Activated CD4-positive, alpha-beta T cell treated with anti-CD3 and anti-CD28 coated beads for 36 hours (primary cell): ENCODE measurements at places on chromosomes 3 and 15.
A peak's percentile ranks its signal among the peaks of the same experiment; 100 is the strongest.

DNA sequence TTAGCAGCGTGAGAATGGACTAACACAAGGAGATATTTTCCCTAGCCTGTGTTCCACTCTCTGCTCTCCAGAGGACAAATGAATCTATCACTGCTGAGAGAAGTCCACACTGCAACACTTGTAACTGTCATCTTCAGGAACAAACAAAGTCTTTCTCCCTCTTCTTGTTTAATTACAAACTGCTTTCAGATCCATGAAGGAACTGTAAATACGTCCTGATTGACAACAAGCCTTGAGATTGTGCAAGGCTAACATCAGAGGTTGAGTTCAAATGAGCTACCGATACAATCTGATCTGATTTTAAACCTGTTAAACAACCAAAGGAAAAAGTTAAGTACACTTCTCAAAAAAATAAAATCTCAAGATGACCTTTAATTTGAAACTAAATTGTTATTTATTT, 638.8 kb upstream of the ADAMTS9 start:
- H3K27ac ChIP-seq: no peak overlapping the region
- no peak overlapping the region for H3K4me3 ChIP-seq
- DNase-seq: no peak
- H3K36me3 ChIP-seq: no peaks in the 10 kb centered on the region
- no peaks in the 10 kb centered on the region for H3K4me1 ChIP-seq

GRCh38 chr15:101252836-101253235, 988 bp upstream of the CHSY1 start:
- DNase-seq: no peak
- peaks cover 51% of the 10 kb centered on the region for H3K4me1 ChIP-seq
- H3K4me3 ChIP-seq: peak overlapping the region; percentile 85
- H3K36me3 ChIP-seq: peaks cover 19% of the 10 kb centered on the region
- peak overlapping the region; percentile 87 for H3K27ac ChIP-seq
- H3K27me3 ChIP-seq: no peaks in the 10 kb centered on the region

- no peaks in the 10 kb centered on the region for H3K4me1 ChIP-seq
- no peak overlapping the region for H3K4me3 ChIP-seq
- H3K27ac ChIP-seq: no peak overlapping the region
These were observed 453.7 kb downstream of the FGF12 start for GRCh38 chr3:192273697-192274010.

GRCh38 chr3:127688416-127689265, 15.9 kb downstream of the ABTB1 start:
- no peaks in the 10 kb centered on the region for H3K36me3 ChIP-seq
- H3K4me1 ChIP-seq: peaks cover 3% of the 10 kb centered on the region
- no peak overlapping the region for H3K4me3 ChIP-seq
- no peak overlapping the region for H3K27ac ChIP-seq
- DNase-seq: no peak

DNA sequence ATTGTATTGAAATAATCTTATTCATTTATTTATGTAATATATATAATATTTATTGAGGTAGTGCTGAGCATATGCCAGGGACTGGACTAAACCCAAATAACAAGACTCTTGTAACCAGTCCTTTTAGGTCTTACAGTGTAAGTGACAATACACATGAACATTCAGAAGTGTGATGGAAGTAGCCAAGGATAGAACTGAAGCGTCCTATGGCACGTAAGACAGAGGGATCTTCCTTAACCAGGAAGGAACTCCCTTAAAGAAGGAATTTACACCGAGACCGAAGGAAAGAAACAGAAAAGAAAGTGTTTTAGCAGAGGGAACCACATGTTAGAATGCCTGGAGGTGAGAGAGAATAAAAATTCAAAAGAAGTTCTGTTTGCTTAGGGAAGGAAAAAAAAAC, 23.6 kb upstream of the CLDN1 start:
- H3K36me3 ChIP-seq: no peaks in the 10 kb centered on the region
- H3K27me3 ChIP-seq: peaks cover 23% of the 10 kb centered on the region
- no peak for DNase-seq
- no peak overlapping the region for H3K4me3 ChIP-seq
- H3K27ac ChIP-seq: no peak overlapping the region
